ENCODE measurements at places on chromosomes 3 and 15.
A peak's percentile ranks its signal among the peaks of the same experiment; 100 is the strongest.

- no peak for DNase-seq
Measured at GRCh38 chr15:57109005-57109404, 190.6 kb downstream of the TCF12 start.

DNA sequence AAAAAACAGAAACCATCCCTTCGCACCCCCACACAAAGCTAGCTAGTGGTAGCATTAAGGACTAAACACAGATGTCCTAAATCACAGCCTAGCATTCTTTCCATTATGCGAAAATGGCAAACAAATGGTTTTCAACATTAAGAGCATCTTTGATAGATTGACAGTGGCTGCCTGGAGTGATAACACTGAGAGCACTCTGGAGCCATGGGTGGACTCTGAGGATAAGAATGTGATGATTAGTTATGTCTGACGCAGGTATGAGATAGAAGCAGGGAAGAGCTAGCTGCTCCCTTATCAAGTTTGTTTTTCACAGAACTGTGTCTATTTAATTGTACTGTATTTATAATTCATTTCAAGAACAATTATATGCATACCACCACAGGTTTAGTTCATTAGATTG, 142.9 kb downstream of the PDZRN3 start:
- DNase-seq = no peak

DNA sequence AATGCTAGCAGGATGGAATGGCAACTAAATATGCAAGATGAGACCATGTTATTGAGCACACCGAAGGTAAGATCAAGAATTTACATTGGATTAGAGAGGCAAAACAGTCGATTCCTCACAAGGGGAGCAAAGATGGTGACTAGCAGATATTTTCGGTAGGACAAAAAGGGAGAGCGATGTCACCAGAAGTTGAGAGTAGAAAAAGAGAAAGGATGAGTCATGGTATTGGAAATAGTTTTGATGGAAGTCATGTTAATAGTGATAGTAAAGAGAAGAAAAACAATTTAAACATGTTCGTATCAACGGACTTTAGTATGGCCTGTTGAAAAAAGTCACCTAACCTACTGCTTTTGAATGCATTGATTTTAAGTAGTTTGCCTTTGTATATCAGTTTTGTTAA, 55.0 kb downstream of the UBE2E2 start:
- peak; percentile 20 for DNase-seq

DNA sequence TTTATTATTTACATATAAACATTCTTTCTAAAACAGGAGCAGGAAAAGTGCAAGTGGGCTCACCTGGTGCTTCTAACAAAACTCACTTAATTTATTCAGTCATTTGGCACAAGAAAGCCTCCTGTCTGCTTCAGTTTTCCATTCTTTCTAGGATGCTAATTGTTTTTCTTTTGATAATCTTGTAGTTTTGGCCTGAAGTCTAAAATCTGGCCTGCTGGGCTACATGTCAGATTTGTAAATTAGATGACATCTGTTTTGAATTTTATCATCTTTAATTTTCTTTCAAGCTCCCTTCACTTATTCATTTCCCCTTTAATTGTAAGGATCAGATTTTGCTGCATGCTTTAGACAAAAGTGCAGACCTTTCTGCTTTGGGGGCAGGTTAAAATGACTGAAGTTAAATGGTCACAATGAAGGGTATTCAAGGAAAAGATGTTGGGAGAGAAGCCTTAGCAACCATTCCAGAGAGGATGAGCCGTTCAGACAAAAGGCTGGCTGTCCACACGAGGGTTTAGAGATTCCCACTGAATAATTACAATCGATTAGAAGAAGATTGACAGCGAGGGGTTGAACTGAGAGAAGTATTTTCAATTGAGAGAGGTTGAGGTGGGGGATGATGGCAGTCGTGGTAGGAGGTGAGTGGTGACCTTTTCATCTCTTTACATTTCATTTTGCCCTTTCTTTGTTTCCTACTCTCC, 59.9 kb upstream of the PTX3 start:
- DNase-seq = no peak

DNA sequence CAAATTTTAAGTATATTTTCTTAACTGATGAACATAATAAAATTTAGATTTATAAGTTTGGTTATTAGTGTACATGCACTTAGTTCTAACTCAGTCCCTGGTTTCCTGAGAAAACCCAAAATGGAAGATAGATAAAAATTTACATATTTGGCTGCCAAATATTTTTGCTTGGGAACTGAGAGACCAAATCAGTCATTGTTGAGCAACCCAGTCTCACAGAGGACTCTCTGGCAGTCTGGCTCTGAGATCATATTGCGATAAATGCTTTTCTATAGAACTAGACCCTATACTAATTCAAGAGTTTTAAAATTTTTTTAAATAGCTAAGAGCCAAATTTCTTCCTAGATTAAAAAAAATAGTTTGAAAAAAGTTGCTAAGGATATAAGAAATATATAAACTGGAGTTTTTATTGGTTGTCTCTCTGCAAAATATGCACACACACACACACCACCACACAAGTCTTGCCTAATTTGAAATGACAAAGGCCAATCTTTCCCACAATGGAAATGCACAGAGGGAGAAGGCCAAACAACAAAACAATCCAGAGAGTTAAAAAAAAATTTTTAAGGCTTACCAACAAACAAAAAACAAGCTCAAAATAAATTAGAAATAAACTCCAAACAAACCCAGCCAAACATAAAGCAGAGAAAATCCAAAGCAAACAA, 259.5 kb downstream of the MECOM start:
- no peak for DNase-seq

All from GM23248 (cell line).